ENCODE measurements at places on chromosomes 5 and 9.

DNA sequence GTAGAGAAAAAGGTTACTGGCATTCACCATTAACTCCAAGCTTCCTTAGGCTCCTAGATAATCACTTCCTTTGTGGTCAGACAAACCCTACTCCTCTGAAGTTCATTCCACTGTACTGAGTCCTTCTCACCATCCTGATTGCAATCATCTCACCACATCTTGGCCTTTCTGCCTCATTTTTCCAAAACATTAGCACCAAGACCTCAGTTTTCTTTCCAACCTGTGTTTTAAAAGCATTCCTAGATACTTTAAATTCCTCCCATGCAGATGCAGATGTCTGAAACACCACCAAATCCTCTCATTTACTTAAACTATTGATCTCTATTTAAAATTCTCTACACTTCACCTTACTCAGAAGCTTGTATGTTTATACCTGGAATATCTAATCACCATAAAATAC lies 961.3 kb upstream of the CTNND2 start:
- DNase-seq, result no peak

DNA sequence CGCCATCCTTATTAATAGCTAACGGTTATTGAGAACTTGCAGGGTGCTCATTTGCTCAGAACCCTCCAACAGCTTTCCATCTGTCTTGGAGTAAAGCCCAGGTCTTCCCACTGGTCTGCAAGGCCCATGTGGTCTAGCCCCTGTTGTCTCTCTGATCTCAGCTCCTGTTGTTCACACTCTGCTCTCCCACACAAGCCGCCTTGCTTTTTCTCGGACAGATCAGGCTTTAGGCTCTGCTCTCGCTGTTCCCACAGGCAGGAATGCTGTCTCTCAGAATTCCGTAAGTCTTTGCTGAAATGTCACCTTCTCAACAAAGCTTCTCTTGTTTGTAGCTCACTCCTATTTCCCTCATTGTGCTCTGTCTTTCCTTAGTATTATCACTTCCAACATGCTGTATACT lies 34.3 kb downstream of the GPR107 start:
- no peak for DNase-seq

- DNase-seq, result peak; percentile 50
Measured at GRCh38 chr5:161544350-161544765, 2.2 kb downstream of the GABRB2 start.

DNA sequence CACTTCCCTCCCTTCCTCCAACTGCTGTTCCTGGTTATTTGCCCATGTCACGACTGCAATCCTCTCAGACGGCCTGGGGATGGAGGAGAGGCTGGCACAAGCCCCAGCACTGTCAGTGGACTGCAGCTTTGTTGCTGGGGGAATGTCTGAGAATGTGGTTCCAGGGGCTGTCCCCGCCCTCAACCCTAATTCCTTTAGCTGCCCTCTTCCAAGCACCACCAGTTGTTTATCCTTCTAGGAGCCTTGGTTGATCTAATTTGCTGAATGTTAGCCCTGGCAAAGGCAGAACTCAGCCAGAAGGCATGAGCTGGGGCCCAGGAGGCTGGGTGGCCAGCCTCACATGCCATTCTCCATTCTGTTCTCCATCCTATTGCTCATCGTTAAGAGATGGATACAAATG lies 51.6 kb downstream of the ADAM19 start:
- no peak for DNase-seq

DNA sequence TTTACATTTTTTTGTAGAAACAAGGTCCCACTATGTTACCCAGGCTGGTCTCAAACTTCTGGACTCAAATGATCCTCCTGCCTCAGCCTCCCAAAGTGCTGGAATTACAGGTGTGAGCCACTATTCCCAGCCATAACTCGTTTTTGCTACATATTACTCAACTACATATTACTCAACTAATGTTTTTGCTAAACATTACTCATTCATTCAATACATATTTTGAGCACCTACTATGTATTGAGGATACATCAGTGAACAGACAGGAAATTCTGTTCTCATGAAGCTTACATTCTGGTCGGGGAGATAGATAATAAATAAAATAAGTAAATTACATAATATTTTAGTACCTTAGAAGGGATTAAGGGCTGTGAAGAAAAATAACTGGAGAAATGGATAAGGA lies 34.9 kb upstream of the STOM start:
- no peak for DNase-seq

DNA sequence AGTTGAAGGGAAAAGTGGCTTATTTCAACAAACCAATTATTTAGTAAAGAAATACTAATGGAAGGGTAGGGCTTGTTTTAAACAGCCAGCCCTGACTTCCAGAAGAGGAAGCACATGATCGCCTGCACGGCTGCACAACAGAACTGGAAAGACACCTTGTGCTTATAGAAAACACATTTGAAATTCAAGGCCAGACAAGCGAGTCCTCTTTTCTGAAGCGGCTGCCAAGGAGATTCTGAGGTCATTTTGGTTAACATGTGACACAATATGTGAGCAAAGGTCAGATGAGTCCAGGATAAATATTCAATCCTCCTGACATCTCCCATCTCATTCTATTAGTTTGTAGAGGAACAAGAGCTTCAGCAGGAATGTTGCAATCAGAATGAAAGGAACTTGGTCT lies 461.4 kb upstream of the ST8SIA4 start:
- no peak for DNase-seq

DNA sequence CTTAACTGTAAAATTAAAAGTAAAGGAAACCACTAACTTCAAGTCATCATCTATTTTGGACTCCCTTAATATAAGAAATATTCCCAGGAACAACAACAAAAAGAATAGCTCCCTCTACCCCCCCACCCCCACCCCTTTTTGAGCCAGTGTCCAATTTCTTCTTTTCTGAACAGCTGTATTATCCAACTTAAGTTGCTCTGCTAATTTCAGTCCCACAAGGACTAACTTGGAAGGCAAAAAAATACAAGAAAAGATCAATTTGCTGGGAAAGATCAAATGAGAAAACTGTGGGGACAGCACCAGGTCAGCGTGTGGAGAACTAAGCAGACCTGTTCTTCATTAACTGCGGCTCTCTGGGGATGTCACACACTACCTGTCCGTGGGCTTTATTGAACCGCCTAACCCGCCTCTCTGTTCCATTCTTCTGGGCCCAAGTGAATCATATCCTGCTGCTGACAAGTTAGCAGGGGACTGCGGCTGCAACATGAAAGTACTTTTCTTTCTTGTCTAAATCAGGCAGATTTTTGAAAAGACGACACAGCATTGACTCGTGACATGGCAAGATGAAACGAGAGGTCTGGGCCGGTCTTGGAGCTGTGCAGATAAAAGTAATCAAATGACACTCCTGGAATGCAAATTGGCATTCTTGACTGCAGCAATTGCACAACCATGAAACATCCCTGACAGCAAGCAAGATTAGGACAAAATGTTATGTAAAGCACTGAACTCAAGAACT lies 2.7 kb downstream of the BNC2 start:
- no peak for DNase-seq

- peak; percentile 16 for DNase-seq
Measured at GRCh38 chr5:60649288-60649917, 50.6 kb downstream of the DEPDC1B start.

DNA sequence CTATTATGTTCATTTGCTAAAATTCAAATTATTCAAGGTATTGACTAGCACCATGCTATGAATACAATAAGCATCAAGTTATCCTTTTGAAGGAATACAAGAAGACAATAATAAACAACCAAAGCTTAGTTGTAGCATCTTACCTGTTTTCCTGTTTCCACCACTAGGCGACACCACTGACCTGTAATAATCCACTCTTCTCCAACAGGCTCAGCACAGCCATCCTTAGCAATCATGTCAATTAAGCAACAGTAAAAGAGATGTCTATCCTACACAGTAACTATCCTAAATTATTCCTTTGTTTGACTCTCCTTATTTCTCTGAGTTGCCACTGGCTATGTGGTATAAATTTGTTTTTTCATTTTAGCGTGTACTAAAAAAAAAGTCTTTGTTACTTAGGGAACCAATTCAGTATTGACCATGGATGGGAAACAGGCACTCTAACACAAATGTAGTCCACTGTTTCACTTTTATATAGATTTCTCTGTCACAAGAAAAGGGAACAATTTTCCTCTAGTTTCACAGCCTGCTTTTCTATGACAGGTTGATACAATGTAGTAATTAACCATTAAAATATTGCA lies 46.2 kb downstream of the PCA3 start:
- peak; percentile 53 for DNase-seq

GRCh38 chr5:156800929-156801328 lies 49.2 kb upstream of the PPP1R2B start:
- no peak for DNase-seq

- no peak for DNase-seq
Measured at GRCh38 chr5:13511442-13511841, 433.0 kb downstream of the DNAH5 start.

DNA sequence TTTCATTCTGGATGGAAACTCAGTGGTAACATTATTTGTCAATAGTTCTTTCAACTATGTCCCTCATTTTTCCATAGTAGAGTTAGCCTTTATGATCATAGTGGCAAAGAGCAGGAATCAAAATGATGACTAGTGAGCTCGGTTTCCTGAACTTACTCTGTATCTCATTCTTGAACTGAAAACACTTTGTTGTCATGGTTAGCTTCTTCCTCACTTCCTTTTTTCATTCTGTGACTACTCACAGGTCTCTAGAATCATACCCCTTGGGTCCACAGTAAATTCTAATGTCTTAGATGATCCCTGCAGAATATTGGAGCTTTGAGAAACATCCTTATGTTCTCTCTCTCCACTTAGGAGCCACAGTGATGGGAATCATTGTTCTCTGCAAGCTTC lies 29.4 kb upstream of the RECK start:
- no peak for DNase-seq

DNA sequence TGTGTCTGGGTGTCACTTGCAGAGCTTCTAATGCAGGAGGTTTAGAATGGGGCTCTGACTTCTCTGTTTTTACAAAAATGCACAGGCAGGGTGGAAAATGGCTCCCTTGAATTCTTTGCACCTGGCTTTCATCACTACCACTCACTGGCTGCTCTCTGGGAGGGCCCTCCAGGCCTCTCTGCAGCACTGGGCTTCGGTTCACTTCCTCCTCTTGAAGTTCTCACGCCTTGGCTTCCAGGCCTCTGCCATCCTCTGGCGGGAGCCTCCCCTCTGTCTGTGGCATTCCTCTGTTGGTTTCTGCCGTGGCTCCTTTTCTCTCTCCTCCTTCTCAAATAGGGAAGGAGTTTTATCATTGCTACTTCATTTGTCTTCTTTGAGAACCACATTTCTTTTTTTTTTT lies 2.8 kb upstream of the PRLR start:
- DNase-seq, result no peak

GRCh38 chr9:4592295-4592694 lies 69.8 kb upstream of the PLPP6 start:
- no peak for DNase-seq

- no peak for DNase-seq
Measured at GRCh38 chr9:38482918-38483592, 58.8 kb upstream of the IGFBPL1 start.

DNA sequence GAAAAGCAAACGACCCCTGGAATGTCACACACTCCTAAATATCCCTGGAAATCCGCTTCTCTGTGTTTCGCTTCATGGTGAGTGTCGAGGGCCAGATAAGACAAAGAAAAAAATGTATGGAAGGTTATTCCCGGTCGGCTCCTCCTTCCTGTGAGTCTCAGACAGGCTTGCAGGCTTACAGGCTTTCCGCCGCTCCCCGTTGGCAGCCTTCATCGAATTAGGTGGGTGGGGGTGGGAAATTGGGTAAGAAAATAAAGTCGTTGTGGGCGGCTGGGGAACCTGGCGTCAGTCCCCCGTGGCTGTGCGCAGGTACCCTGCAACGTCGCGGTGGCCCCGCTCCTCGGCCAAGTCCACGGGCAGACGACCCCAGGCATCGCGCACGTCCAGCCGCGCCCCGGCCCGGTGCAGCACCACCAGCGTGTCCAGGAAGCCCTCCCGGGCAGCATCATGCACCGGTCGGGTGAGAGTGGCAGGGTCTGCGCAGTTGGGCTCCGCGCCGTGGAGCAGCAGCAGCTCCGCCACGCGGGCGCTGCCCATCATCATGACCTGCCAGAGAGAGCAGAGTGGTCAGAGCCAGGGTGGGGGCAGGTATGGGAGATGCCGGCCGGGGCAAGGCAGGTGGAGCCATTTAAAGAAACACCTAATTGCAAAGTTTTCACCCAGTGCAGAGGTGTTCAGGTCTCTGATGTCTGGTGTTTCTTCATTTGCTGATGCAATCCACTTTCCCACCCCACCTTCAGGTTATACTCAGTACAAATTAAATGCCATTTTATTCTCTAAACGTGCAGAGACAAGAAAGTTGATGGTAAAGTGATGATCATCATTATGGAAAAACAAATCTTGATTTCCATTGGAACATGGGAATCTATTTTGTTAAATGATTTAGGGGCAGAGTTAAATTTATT lies 3.2 kb downstream of the CDKN2B start:
- no peak for DNase-seq

DNA sequence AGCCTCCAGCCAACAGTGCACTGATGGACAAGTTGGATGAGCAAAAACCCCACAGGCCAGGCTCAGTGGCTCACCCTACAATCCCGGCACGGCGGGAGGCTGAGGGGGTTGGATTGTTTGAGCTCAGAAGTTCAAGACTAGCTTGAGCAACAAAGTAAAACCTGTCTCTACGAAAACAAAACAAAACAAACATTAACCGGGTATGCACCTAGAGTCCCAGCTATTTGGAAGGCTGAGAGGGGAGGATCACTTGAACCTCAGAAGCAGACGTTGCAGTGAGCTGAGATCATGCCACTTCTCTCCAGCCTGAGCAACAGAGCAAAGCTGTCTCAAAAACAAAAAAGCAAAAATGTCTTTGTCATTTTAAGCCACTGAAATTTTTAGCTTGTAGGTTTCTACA lies 55.1 kb upstream of the DMRT1 start:
- DNase-seq, result no peak

- peak; percentile 28 for DNase-seq
Measured at GRCh38 chr5:150573867-150574817, 66.2 kb downstream of the NDST1 start.
